ENCODE measurements at places on chromosomes 7 and 10.

- DNase-seq, result no peak
These were observed 467.0 kb upstream of the AKR1E2 start for GRCh38 chr10:4359003-4359402.

GRCh38 chr10:9547936-9548904 is 1469.5 kb upstream of the CELF2 start:
- DNase-seq, result no peak

GRCh38 chr10:59905731-59906416 is 482 bp downstream of the CCDC6 start:
- peak; percentile 47 for DNase-seq

GRCh38 chr7:155526225-155526624 is 20.1 kb downstream of the CNPY1 start:
- DNase-seq, result peak; percentile 22

DNA sequence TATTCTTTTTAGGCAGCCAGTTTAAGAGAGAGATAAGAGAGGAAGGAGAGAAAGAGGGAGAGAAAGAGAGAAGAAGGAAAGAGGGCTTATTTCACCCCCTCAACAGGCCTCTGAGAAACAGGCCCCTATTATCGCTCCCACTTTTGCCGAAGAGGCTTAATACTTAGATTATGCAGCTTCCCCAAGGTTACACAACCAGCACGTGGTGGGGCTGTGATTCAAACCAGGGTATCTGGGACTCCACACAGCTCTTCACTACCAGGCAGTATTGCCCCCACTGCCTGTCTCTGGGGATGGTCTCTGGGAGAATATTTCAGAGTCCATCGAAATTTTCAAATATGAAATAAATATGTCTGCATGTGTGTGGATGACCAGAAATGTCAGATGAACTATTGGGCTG is 3.0 kb downstream of the GIMAP1 start:
- no peak for DNase-seq

DNA sequence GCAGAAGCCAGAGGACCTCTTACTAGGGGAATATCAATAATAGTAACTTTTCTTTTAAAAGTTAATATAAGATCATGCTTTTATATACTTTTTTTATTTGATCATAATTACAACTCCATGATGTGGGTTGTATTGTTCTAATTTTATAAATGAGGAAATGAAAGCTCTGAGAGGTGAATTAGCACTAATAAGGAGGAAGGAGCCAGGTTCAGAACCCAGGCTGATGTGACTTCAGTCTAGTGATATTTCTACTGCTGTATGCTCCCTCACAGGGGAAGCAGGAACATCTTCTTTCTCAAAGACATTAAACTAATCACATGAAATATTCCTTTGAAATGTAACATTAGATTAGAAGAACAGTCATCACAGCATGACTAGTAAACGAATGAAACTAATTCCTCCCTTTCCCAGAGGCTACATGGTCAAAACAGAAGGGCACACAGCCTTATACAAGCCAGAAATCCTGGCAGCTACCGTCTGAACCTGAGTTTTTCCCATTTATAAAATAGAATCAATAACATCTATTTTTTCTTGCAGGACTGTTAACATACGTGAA is 81.4 kb upstream of the GJD4 start:
- no peak for DNase-seq

DNA sequence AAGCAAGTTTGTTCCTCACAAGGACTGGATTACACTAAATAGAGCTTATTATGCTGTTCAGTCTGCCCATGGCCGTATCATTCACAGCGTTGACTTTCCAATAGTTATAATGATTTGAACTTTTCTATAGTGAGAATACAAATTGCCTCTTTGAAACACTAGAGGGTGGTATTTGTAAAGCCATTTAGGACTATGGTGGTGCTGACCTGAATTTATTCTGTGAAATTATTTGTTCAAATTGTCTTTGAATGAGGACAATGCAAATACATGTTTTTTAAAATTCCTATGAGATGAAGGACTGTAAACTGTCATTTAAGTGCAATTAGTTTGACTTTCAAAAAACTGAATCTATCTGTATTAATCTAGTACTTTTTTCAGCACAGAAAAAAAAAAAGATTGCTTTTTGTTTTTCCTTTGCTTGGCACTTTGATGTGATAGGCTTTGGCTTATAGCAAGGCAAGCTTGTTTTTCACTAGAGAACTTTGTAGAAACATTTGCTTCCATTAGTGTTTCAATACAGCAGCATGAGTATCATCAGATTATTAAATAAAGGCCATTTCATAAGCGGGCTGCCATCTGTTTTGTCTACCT is 122.7 kb upstream of the TMEM229A start:
- DNase-seq, result no peak

DNA sequence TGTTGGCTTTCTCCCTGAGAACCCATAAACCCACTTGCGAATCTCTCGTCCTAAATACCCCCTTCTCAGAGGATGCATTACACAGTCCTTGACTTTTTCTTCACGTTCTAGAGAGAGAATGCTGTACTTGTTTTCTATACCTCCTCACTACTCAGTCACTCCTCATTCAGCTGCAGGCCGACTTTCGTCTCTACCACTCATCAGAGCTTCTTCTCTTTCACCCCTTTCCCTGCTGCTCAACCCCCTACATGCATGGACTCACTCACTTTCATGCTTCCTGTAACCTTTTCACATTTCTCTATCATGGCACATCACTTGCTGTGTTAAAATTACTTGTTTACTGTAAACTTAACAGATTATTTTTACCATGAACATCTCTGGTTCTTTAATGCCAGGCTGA is 19.8 kb downstream of the MDFIC start:
- DNase-seq, result no peak

- DNase-seq, result no peak
These were observed 115.8 kb upstream of the CELF2 start for GRCh38 chr10:10901906-10902305.

GRCh38 chr7:148256433-148256832 is 334.1 kb upstream of the C7orf33 start:
- DNase-seq, result no peak

DNA sequence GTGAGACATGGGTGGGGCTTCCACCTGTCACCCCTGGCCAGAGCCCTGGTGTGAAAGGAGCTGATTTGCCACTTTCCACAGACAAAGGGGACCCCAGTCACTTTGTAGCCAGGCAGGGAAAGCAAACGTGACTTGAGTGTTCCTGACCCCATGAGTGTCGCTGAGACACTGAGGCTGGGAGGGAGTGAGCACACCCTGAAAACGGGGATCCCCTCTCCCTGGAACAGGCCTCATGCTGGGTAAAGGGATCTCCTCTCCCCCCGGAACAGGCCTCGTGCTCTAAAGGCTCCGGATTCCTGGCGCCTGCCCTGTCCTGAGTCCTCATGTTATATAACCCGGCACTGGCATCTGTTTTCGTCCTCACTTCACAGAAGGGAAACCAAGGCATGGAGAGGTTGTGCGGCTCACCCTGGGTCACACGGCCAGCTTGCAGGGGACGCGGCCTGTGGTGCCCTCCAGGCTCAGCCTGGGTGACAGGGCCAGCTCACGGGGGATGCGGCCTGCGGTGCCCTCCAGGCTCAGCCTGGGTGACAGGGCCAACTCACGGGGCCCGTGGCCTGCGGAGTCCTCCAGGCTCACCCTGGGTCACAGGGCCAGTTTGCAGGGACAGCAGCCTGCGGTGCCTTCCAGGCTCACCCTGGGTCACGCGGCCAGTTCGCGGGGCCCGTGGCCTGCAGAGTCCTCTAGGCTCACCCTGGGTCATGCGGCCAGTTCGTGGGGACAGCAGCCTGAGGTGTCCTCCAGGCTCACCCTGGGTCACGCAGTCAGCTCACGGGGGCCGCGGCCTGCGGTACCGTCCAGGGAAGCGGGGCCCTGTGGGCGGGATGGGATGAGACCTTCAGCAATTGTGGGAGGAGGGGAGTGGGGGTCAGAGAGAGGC is 104.7 kb downstream of the PDGFA start:
- DNase-seq, result no peak
